EH (cell line): ENCODE measurements at places on chromosomes 3 and 15.

GRCh38 chr3:129605922-129606635 is 397 bp downstream of the PLXND1 start:
- DNase-seq, result peak; percentile 69

DNA sequence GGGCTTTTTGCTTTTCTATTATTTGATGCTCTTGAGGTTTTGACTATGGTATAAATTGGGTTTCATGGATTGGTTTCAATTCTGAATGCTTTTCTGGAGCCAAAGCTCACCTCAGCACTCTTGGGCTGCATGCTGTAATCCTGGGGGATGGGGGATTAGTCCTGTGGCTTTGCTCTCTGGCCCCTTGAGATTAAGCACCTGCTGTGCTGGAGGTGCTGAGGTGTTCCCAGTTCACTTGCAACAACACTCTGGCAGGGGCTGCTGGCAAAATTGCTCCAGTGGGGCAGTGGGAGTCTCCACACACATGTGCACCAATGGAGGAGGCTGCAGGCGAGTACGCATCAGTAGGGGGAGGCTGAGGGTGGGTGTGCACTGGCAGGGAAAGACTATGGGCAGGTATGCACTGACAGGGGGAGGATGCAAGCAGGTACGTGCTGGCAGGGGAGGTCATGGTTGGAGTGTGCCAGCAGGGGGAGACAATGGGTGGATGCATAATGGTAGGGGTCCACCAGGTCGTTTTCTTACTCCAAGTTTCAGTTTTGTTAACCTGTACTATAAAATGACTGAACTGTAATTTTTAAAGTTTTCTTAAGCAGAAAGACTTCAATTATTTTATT is 489.2 kb downstream of the FGF12 start:
- DNase-seq, result no peak

GRCh38 chr3:52399131-52399530 is 45.8 kb downstream of the SEMA3G start:
- no peak for DNase-seq

DNA sequence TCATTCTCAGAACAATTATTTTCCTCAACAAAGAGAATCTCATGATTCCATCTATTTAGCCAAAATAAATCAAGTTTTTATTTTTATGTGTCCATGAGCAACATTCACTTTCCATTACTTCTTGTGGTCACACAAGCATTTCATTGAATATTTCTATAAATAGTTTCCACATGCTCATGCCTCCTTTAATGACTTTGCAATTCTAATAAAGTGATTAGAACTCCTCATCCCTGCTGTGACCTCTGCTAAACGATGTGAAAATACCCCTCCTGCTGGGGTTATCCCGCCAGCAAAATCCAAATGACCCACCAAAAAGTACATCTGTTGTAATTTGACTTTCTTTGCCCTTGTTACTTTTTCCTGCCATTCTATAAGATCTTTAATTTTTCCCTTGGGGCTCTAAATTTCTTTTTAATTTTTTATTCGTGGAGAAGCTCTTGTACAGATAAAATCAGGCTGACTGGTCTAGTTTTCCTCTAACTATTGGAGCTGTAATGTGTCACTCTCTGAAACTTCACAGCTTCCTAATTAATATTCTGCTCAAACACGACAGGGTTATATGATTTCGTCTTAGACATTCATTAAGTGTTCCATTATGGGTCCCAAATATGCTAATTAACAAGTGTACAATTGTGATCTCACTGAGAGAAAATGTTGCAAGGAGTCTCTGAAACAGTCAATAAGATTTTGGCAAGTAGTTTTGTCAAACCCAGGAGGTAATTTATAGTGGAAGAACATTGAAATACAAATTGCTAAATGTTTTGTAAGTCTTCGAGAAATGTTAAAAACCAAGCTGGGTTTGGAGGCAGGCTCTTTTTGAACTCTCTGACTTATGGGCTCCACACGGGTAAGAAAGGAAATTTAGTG is 533.1 kb upstream of the NAALADL2 start:
- DNase-seq, result peak; percentile 92

- no peak for DNase-seq
Observed at GRCh38 chr3:107409365-107409764, 32.1 kb downstream of the CCDC54 start.

DNA sequence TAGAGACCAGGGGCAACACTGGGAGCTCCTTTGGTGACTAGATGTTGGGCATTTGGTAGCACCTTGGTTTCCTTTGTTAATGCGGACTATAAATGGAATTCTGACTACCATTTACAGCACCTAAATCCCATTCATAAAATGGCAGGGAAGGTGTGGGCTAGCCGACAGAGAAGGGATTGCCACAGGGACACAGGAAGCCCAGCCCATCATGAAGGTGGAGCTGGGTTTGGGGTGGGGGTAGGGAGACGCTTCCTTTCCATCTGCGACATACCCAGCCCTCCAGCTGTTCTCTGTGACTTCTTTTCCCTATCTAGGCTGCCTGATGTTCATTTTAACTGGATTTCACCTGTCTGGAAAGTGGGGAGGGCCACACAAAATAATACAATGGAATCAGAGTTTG is 21.0 kb downstream of the ABHD2 start:
- no peak for DNase-seq

DNA sequence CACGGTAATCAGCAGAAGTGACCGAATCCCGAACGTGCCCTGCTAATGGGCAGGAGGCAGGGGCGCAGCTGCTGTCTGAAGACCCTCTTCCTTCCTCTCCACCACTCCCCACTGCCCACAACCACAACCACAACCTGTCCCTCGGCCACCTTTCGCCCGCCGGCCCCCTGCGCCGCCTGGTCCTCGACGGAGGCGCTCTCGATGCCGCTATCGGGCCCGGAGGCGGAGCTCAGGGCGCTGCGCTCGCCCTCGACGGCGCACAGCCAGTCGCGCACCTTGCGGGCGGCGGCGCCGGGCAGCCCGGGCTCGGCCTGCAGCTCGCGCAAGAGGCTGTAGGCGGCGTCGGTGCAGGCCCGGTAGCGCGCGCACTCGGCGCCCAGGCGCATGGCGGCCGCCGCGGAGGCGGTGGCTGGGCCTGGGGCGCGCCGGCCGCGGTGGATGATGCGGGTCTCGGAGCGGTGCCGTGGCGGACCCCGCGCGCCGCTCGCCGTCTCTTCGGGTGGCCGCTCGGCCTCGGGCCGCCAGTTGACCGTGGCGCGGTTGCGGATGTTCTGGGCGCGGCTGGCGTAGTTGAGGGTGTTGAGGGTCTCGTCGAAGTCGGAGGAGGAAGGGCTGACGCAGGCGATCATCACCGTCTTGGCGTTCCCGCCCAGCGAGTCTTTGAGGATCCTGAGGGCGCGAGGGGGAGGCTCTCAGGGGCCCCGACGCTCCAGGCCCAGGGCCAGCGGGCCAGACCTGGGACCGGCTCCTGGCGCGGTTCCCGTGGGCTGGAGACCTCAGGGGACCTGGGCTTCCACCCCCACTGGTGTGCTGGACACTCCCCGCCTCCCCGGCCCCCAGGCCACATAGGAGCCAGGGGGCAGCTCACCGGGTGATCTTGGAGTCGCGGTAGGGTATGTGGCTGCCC is 6.9 kb downstream of the KIF7 start:
- no peak for DNase-seq

DNA sequence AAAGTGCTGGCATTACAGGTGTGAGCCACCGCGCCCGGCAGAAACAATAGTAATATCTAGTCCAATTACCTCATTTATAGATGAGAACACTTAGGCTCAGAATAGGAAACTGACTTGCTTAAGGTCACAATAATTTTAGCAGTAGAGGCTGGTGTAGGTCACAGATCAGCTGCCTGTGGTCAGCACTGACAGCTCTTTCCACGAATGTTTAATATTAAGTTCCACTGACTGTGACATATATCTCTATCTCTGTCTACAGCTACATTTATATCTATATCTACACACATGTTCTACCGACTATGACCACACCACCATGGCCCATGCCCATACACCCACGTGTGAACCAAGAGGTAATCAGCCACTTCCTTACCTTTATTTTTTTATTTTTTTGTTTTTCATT is 40.2 kb upstream of the DLG1 start:
- no peak for DNase-seq

- DNase-seq, result no peak
Observed at GRCh38 chr3:105505170-105505569, 138.5 kb downstream of the ALCAM start.

DNA sequence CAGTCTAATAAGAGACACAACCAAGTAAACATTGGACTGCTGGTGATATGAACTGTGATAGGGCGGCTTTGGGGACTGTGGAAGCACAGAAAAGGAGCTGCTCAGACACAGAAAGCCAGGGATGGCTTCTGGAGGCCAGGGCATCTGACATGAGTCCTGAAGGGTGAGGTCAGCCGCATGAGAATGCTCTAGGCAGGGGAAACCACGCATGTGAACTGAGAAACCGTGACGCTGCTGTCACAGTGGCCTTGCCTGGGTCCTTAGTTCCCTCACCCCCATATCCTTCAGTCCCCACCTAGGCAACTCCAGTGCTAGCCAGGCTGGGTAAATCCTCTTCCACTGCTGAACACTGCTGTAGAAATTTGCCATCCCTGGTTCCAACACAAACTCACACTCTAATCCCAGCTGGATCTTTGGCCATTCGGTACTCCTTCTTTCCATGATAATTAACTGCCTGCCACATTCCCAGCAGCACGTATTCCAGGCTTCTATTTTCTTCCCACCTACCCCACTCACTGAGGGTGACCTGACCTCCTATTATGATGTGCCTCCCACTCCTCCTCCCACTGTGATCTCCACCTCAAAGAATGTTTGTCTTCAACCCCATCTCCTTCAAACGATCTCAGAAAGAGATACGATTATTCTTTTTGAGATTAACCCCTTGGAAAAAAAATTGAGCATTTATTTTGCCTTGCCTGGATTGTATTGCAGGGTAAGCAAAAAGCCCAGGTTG is 31.4 kb downstream of the CRYGS start:
- no peak for DNase-seq

DNA sequence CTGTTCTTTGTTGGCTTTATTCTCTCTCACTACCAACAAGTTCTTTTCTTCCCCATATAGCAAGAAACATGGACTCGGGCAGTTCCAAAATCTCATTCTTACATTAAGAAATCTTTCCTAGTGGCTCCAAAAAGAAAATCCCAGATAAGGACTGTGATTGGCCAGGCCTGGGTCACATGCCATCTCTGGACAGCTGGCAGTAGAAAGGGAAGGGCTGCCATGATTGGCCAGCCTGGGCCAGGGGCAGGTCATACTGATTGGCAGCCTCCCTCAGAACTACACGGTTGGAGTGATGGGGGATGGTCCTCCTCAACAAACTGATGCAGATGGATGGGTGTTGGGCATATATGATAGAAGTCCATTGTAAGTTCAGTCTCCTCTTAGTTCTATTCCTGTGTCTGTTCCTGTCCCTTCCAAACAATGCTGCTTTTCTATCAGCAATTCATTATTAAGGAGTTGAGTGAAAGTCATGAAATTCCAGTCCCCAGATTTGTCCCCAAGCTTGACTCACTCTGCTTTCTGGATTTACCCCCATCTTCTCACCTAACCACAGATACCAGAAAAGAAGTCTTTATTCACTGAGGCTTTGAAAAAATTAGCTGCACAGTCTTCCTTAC is 175.5 kb downstream of the ATG7 start:
- DNase-seq, result no peak

DNA sequence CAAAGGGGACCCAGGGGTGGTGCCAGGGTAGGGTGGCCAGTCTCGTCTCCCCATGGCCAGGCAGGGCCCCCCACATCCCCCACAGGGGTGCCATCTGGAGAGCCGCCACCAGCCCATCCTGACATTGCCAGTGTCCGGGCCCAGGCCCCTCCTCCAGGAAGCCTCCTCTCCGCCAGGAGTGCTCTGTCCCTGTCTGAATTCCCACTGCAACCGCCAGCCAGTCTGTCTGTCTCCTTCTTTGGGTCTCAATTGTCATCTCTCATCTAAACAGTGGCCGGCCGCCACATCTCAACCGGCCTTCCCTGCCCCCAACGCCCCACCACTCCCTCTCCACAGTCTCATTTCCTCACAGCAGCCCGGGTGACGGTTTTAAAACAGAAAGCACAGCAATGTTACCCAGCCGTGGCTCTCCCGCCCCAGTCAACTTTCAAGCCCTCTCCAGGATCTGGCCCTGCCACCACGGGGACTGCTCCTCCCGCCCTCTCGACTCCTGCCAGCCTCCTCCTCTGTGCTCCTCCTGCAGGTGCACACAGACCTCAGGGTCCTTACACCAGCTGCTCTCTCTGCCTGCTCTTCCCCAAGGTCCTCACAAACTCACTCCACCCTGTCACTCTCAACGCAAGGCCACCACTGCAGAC is 57.0 kb downstream of the IQSEC1 start:
- DNase-seq, result no peak

DNA sequence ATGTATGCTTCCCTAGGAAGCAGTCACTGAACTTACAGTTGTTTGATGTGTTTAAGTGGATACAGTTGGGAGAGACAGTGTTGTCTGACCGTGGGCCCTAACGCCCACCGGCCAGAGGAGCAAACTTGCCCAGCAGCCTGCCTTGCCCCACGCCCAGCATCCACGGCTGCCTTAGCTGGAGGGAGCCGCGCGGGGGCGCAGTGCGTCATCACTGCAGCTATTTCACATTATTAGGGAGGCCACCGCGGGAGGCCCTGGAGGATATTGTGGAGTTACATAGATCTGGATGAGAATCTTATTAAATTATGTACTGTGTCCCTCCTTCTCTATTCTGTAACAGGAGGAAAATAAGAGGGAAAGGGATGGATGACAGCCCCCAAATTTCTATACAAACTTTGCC is 267.2 kb downstream of the GABRG3 start:
- DNase-seq, result no peak

DNA sequence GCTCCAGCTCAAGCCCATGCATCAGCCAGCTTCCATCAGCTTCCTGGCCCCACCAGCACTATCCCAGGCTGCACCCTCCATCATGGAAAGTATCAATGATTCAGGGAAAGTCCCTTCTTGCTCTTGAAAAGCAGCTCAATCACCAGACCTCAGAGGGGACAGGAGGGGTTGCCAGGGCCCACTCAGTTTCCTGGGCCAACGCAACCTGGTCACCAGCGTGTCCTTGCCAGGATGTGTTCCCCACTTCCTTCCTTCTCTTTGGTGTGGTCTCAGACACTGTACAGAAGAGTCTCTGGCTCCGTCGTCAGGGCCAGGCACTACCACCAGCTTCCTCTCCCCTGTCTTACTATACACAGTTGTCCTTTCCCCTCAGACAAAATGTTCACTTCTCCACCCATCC is 3.0 kb downstream of the HDC start:
- DNase-seq, result no peak

GRCh38 chr3:84959470-84960271 is 882 bp downstream of the CADM2 start:
- no peak for DNase-seq

GRCh38 chr3:60147249-60147950 is 1097.6 kb upstream of the CFAP20DC start:
- no peak for DNase-seq

GRCh38 chr3:46289966-46290365 is 47.7 kb downstream of the CCR3 start:
- no peak for DNase-seq
